HepG2 (cell line): ENCODE measurements at places on chromosomes 12 and 14. TPM values are rescaled to one million over a fixed set of nuclear protein-coding genes. Genes with fewer than 3 reads are reported as not detected.

DNA sequence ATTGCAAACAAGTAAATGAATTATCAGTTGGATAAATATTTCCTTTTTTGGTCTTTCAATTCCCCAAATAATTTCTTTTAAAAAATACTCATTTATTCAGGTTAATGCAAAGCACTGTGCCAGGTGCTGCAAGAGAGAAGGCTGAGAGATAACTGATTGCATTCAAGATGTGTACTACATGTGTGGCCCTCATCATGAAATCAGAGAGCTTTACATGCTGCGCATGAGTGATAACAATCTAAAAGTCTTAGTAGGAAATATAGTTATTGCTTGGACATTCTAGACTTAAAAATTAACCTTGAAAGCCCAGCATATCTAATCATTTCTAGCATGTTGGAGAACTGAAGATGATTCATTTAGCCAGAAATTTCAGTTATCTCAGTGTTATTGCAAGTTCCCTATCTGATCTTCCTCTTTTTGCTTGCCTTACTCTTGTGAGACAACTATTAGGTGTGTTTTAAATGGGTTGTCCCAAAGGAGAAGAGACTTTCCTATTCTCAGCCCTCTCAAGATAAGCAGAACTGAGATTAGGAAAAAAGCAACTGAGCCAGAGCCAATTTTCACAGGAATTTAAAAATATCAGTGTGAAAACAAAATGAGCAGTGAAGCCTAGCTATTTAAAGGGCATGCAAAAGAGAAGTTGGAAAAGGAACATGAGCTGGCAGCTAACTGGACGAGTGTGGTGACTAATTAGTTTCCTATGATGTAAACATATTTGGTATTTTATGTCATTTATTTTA lies 60.9 kb downstream of the PLEKHA5 start:
- DNase-seq, result no peak

GRCh38 chr14:44154874-44155273 lies 352.2 kb downstream of the FSCB start:
- DNase-seq, result no peak

DCAF5 gene
- total RNA-seq, result 11.3 and 13.4 TPM in 2 replicates

IFNG-AS1 gene
- total RNA-seq, result not detected in 2 replicates

GRCh38 chr14:102182936-102183619 lies 43.4 kb downstream of the WDR20 start:
- DNase-seq, result no peak

- DNase-seq, result no peak
These were observed 12.8 kb upstream of the AQP2 start for GRCh38 chr12:49937639-49938300.

GRCh38 chr12:6646276-6647082 lies 753 bp downstream of the ACRBP start:
- no peak for DNase-seq

FSCB gene
- not detected in 2 replicates for total RNA-seq

GRCh38 chr14:94161981-94162380 lies 12.1 kb upstream of the PPP4R4 start:
- no peak for DNase-seq

GRCh38 chr14:66709291-66709690 lies 201.3 kb downstream of the GPHN start:
- DNase-seq, result peak; percentile 8

DNA sequence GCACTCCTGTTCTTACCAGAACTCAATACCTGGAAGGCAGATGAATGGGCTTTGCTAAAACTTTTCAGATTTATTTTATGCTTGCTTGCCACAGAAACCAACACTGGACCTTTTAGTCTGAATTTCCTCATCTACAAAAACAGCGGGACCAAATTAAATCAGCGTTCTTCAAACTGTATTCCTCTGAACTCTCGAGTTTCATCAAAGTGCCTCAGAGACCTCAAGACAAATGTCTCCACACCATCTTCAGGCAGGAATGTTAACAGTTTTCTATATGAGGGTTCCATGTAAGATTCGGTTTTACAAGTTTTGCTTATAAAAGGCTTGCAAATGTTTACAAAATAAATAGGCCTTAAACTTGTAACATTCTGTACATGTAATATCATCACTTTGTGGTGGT lies 74.6 kb downstream of the MED13L start:
- no peak for DNase-seq

- DNase-seq, result no peak
These were observed 50.8 kb upstream of the ELK3 start for GRCh38 chr12:96143392-96143791.

DNA sequence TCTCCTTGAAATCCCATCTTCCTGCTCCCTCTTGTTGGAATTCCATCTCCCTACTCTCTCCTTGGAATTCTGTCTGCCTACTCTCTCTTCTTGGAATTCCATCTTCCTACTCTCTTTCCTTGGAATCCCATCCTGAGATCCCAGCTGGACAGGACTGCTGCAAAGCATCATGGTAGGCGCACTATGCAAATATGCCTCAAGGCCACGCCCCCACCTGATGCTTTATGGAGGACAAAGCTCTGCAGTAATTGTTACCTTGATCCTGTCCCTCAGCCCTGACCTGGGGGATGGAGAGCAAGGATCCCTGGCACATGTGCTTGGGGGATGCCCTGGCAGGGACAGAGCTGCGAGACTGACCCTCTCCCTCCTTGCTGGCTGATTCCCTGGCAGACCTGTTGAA lies 185.6 kb downstream of the TBX5 start:
- no peak for DNase-seq

- DNase-seq, result no peak
These were observed 6.1 kb upstream of the BDKRB2 start for GRCh38 chr14:96198430-96199130.

DNA sequence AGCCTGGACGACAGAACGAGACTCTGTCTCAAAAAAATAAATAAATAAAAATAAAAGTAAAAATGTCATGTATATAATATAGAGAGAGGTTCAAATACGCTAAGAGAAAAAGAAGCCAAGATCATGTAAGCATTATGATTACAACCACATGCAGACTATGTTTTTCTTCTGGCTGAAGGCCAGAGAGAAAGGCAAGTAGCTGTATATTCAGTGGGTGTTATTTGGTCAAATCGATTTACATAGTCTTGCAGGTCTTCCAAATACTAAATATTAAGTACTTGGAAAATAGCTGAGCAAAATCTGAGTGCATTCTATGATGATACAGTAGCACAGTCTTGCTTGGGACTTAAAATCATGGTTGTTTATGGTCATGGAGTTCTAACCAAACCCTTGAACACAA lies 758.0 kb downstream of the DIO2 start:
- no peak for DNase-seq

- no peak for DNase-seq
These were observed 284.2 kb upstream of the CAND1 start for GRCh38 chr12:66984962-66985361.

KERA gene
- total RNA-seq, result not detected in 2 replicates

GRCh38 chr12:42255866-42256261 lies 17.8 kb upstream of the YAF2 start:
- DNase-seq, result no peak

NRXN3 gene
- not detected in 2 replicates for total RNA-seq

ZC2HC1C gene
- 3.3 and 5.3 TPM in 2 replicates for total RNA-seq

GRCh38 chr12:29738365-29738764 lies 45.4 kb downstream of the TMTC1 start:
- DNase-seq, result no peak

GRCh38 chr12:113440947-113441782 lies 19.0 kb downstream of the SDSL start:
- no peak for DNase-seq

- DNase-seq, result no peak
These were observed 76.4 kb upstream of the DICER1 start for GRCh38 chr14:95233702-95234241.

DNA sequence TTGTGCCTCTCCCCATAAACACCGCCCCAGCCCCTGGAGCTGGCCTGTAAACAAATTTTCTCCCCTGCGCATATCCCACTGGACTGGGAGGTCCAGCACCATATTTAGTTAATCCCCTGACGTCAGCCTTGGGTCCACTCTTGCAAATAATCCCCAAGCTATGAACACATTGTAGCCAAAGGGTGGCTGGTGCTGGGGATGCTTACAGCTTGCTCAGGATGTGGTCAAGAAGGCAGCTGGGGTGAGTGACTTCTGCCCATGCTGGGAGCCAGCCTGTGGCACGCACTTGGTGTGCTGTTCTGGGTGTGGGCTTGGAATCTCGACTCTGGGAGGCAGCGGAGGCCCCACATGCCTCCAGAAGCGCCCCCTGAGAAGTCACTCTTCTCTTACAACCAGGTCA lies 32.1 kb downstream of the CMKLR1 start:
- DNase-seq, result no peak

- no peak for DNase-seq
These were observed 72.9 kb downstream of the C14orf132 start for GRCh38 chr14:96112032-96112431.

DNA sequence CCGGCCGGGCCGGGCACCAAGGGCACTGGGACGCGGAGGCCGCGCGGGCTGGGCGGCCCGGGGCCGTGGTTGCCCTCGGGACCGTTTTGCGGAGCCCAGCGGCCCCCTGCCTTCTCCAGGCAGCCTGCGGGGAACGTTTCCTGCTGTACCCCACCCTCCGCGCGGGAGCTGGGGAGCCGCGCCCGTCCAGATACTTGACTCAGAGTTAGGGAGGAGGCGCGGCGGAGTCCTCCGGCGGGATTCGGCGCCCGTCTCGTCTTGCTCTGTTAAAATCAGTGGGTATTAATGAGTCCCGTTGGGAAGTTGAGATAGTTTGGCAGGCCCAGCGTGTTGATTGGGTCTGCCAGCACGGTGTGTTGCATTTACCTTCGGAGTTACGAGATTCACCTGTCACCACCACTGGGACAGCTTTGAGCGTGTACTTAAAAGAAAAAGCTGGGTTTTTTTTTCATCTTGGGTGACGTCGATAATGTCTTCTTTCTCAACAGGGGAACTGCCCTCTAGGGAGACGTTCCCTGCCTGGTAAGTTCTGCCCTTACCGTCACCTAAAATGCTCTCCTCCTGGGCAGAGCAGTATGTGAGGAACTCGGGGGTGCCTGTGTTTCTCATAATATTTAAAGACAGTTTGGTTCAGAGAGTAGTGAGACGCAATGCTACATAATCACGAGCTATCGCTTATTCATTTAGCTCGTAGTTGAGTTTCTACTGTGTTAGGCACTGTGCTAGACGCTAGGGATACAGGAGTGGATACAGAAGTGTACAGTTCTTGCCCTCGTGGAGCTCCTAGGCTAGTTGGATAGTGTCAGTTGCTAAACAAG lies 596 bp downstream of the DLST start:
- DNase-seq, result no peak

DNA sequence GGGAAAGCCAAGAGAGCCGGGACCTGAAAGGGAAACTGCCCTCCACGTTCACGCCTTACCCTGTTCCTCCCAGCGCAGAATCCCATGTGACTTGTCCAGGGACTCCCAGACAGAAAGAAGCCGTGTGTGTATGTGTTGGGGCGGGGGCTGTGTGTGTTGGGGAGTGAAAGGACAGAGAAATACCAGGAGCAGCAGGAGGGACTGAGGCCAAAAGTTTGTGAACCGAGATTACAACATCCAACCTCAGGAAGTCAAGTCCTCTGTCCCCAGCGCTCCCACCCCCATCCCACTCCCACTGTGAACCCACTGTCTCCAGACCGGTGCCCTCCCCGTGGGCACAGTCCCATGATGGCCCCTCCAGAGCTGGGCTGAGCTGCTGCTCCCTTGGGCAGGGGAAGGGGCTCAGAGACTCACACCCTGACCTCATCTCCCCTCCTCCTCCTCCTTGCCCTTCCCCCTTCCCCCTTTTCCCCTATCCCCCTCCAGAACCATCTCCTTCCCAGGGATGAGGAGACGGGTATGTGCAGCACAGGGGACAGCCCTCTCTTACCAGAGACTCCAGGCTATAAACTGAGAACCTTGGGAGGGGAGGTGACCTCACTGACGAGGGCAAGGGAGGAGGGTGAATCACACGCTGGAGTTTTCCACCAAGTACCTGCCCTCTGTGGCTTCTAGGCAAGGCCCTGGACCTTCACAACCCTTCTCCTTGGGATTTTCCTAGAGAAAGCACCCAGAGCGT lies at the start of gene SLC6A12:
Gene SLC6A12 (minus strand): TSS at position 155 of the 739 bp plus-strand sequence. CDS start 4,171 bp downstream, outside the sequence.
- DNase-seq, result peak; percentile 27
